ENCODE measurements at places on chromosomes 16 and 17.
A peak's percentile ranks its signal among the peaks of the same experiment; 100 is the strongest.

DNA sequence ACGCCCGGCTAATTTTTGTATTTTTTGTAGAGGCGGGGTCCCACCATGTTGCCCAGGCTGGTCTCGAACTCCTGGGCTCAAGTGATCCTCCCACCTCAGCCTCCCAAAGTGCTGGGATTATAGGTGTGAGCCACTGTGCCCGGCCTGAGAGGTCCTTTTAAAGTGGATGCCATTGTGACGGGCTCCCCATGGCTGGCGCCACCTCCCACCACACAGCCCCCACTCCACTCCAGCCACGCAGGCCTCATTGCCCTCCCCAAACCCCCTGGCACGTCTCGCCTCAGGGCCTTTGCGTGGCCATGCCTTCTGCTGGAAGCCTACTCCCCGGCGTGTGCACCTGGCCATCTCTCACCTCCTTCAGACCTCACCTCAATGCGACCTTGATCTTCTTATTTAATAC lies 11.9 kb upstream of the KDM6B start:
- H3K36me3 ChIP-seq = no peaks in the 10 kb centered on the region
- H3K27me3 ChIP-seq = no peaks in the 10 kb centered on the region
- no peak overlapping the region for H3K27ac ChIP-seq
- DNase-seq = no peak

DNA sequence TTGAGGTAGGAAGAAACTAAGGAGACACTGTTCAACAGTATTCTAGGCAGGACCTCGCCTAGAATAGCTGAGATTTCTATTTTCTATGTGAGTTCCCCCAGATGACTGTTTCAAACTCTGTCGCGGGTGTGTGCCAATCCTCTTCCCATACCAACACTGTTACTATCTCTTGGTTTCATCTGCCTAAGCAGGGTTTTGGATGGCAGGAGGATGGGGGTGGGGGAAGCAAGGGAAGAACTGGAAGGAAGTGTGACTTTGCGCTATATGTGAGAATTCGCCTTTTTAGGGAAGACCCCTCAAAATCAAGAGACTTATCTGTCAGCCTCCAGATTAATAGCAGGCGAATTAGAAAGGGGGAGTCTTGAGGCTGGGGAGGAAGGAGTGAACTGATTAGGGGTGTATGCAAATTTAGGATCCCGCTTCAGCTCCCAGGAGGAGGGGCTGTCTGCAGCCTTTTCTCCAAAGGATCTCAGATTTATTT lies 521 bp upstream of the G6PC3 start:
- H3K27me3 ChIP-seq = no peaks in the 10 kb centered on the region
- no peak for DNase-seq
- H3K4me1 ChIP-seq = no peaks in the 10 kb centered on the region
- H3K27ac ChIP-seq = peak overlapping the region; percentile 78
- H3K4me3 ChIP-seq = peak overlapping the region; percentile 53
- H3K36me3 ChIP-seq = no peaks in the 10 kb centered on the region

- H3K4me1 ChIP-seq = no peaks in the 10 kb centered on the region
- no peaks in the 10 kb centered on the region for H3K36me3 ChIP-seq
- no peak for DNase-seq
- no peak overlapping the region for H3K27ac ChIP-seq
- H3K4me3 ChIP-seq = no peak overlapping the region
- no peaks in the 10 kb centered on the region for H3K27me3 ChIP-seq
These were observed 235.5 kb downstream of the XYLT1 start for GRCh38 chr16:17235147-17235815.

GRCh38 chr16:85909932-85910853 lies 11.2 kb downstream of the IRF8 start:
- H3K4me1 ChIP-seq = no peaks in the 10 kb centered on the region
- no peaks in the 10 kb centered on the region for H3K36me3 ChIP-seq
- DNase-seq = no peak
- no peak overlapping the region for H3K4me3 ChIP-seq

DNA sequence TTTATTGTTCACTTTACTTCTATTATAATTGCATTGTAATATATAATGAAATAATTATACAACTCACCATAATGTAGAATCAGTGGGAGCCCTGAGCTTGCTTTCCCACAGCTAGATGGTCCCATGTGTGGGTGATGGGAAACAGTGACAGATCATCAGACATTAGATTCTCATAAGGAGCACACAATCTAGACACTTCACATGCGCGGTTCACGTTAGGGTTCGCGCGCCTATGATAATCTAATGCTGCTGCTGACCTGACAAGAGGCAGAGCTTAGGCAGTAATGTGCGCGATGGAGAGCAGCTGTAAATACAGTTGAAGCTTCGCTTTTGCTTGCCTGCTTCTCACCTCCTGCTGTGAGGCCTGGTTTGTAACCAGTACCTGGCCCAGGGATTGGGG lies 40.2 kb downstream of the BCAS3 start:
- no peaks in the 10 kb centered on the region for H3K36me3 ChIP-seq
- H3K27me3 ChIP-seq = no peaks in the 10 kb centered on the region
- H3K4me1 ChIP-seq = no peaks in the 10 kb centered on the region
- DNase-seq = no peak
- no peak overlapping the region for H3K4me3 ChIP-seq

DNA sequence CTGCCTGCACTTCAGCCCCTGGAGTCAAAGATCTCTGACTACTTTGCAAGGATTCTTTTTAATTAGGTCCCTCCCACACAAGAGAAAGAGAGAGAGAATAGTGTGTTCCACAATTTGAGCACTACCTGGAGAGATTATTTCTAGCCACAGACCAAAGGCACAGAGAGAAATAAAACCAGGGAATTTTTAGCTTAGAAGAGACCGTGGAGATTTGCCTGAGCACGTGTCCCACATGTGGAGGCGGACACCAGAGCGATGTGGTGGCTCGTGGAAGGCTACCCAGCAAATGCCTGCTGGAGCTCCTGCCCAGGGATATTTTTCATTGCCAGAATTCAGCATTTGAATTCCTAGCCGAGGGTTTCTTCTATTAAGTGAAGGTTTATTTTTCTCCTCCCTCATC lies 50.6 kb downstream of the MGAT5B start:
- no peak overlapping the region for H3K27ac ChIP-seq
- no peak for DNase-seq
- H3K4me3 ChIP-seq = no peak overlapping the region
- no peaks in the 10 kb centered on the region for H3K36me3 ChIP-seq

DNA sequence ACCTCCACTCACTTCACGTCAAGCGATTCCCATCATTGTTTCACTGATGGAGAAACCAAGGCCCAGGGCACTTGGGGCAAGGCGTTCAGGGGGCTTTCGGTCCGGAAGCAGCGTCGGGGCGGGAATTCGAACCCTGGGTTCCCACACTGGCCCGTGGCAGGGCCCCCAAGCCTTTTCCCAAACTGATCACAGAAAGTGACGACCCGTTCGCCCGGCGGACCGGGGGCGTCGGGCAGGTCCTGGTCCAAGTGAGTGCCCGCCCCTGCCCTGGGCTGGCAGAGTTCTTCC lies 856 bp upstream of the MON1B start:
- DNase-seq = no peak
- H3K36me3 ChIP-seq = no peaks in the 10 kb centered on the region
- peak overlapping the region; percentile 69 for H3K4me3 ChIP-seq
- no peaks in the 10 kb centered on the region for H3K4me1 ChIP-seq
- peak overlapping the region; percentile 94 for H3K27ac ChIP-seq
- no peaks in the 10 kb centered on the region for H3K27me3 ChIP-seq

GRCh38 chr16:55001931-55002330 lies 71.3 kb downstream of the IRX5 start:
- DNase-seq = no peak
- H3K27ac ChIP-seq = no peak overlapping the region
- H3K36me3 ChIP-seq = no peaks in the 10 kb centered on the region
- no peaks in the 10 kb centered on the region for H3K27me3 ChIP-seq
- no peaks in the 10 kb centered on the region for H3K4me1 ChIP-seq

GRCh38 chr17:39011907-39012468 lies 44.8 kb upstream of the FBXO47 start:
- H3K4me1 ChIP-seq = no peaks in the 10 kb centered on the region
- DNase-seq = no peak
- H3K27ac ChIP-seq = no peak overlapping the region

DNA sequence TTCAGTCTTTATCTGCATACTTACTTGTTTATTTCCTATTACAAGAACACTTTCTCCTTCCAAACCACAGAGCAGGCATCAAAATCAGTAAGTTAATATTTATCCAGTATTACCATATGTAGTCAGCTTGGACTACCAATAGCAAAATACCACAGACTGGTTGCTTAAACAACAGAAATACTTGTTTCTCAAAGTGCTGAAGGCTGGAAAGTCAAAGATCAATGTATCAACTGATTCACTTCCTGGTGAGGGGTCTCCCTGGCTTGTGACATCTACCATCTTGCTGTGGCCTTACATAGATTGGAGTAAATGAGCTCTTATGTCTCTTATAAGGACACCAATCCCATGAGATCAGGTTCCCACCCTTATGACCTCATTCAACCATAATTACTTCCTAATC lies 2.6 kb downstream of the STXBP4 start:
- no peak for DNase-seq
- no peaks in the 10 kb centered on the region for H3K36me3 ChIP-seq
- no peaks in the 10 kb centered on the region for H3K27me3 ChIP-seq
- H3K4me3 ChIP-seq = no peak overlapping the region

DNA sequence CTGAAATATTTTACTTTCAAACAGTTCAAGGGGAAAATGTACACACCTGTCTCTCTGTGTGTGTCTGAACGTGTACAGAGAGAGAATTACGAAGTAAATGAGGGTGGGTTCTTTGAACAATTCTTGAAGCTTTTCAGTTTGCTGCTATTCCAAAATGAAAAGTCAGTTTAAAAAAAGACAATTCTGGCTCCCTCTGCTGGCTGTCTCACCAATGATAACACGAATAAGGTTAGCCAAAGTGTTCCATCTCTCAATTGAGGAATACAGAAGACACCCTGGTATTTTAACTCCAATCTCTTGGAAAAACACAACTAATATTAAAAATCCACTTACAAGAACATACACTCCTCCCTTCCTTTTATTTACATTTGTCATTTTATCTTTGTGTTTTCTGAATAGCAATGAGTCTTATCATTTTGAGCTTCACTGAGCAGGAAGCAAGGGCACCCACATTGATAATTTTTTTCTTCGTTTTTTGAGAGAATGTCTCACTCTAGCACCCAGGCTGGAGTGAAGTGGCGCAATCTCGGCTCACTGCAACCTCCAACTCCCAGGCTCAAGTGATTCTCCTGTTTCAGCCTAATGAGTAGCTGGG lies 20.5 kb downstream of the EFTUD2 start:
- no peaks in the 10 kb centered on the region for H3K4me1 ChIP-seq
- H3K4me3 ChIP-seq = no peak overlapping the region
- no peak overlapping the region for H3K27ac ChIP-seq
- H3K27me3 ChIP-seq = no peaks in the 10 kb centered on the region

- no peaks in the 10 kb centered on the region for H3K27me3 ChIP-seq
- H3K4me1 ChIP-seq = no peaks in the 10 kb centered on the region
- DNase-seq = no peak
These were observed 67.1 kb downstream of the CLEC18A start for GRCh38 chr16:70018254-70018653.

DNA sequence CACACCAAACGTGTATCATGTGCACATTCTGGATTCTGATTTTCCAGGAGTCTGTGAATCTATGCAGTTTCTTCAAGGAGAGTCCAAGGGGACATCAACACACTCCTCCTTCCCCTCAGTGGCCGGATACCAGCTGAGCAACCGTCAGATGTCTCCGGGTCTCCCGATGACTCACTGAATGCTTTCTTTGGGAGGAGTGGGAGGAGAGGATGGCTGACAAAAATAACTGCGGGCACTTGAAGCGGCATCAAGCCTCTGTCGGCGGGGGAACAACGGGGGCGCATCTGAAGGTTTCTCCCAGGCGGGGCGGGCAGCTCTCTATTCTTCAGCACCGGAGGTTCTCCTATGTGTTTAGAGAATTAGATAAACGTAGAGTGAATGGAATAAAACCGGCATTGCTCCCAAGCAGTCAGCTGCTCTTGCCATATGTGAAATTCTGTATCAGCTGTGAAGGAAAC lies 24.6 kb upstream of the LRRC75A start:
- H3K4me3 ChIP-seq = no peak overlapping the region
- H3K36me3 ChIP-seq = no peaks in the 10 kb centered on the region
- peak overlapping the region; percentile 77 for H3K27ac ChIP-seq

DNA sequence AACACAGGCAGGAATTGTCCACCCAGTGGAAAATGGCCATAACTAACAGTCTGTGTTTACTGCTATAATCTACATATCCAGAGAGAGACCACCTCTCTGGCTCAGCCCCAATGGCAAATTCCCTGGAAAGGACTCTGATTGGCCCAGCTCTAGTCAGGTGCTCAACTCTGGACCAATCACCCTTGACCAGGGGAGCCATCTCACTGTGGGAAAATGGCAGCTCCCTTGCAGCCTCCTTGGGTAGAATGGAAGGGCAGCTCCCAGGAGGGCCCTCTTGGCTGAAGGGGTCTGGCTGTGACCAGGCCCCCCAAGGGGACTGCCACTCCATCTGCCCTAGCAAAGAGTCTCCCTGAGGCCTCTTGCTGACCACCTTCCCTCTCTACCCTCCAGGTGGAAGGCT lies 3.1 kb downstream of the ALOX15B start:
- H3K4me1 ChIP-seq = no peaks in the 10 kb centered on the region
- H3K27me3 ChIP-seq = peaks cover 9% of the 10 kb centered on the region
- H3K27ac ChIP-seq = no peak overlapping the region
- DNase-seq = no peak
- no peak overlapping the region for H3K4me3 ChIP-seq

DNA sequence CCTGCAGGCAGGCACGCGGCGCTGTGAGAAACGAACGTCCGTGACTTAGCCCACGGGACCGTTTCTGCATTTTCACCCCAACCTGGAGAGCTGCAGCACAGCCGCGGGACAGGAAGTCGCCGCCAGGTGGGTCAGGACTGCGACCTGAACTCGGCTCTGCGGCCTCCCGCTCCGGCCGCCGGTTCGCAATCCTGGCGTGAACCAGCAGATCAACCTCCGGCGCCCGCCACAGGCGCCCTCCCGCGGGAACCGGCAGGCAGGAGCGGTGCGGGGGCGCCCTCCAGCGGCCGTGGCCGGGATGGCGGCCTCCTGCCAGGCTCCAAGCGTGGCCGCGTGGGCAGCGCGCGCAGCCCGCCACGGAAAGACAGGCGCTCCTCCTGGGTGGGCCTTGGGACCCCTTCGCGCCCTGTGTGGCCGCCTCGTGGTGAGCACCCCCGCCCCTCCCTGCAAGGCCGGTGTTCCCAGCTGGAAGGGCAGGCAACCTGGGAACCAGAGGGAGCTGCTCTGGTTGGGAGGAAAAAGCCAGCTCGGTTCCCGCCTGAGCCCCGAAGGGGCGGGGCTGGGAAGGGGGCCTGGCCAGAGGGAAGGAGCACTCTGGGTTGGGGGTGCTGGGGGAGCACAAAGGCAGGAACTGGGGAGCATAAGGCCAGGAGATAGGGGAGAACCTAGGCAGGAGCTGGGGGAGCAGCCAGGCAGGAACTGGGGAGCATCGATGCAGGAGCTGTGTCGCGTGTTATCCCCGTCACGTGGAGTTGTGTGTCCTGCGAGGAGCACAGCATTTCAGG lies 28.2 kb downstream of the ACTG1 start:
- H3K36me3 ChIP-seq = no peaks in the 10 kb centered on the region
- H3K4me3 ChIP-seq = peak overlapping the region; percentile 32
- H3K27me3 ChIP-seq = no peaks in the 10 kb centered on the region
- H3K4me1 ChIP-seq = no peaks in the 10 kb centered on the region
- DNase-seq = peak; percentile 87
